ENCODE measurements at places on chromosomes 6 and 20.
A peak's percentile ranks its signal among the peaks of the same experiment; 100 is the strongest.

GRCh38 chr6:44257753-44258324 lies 511 bp upstream of the SLC35B2 start:
- no peak for DNase-seq

GRCh38 chr20:63134201-63134612 lies 81.7 kb downstream of the YTHDF1 start:
- no peak for DNase-seq

GRCh38 chr20:9246731-9247130 lies 177.8 kb downstream of the PLCB4 start:
- DNase-seq = no peak

- DNase-seq = no peak
Observed at GRCh38 chr6:167791780-167792478, 34.8 kb upstream of the AFDN start.

- DNase-seq = no peak
Observed at GRCh38 chr20:14148042-14148441, 152.7 kb downstream of the MACROD2 start.

DNA sequence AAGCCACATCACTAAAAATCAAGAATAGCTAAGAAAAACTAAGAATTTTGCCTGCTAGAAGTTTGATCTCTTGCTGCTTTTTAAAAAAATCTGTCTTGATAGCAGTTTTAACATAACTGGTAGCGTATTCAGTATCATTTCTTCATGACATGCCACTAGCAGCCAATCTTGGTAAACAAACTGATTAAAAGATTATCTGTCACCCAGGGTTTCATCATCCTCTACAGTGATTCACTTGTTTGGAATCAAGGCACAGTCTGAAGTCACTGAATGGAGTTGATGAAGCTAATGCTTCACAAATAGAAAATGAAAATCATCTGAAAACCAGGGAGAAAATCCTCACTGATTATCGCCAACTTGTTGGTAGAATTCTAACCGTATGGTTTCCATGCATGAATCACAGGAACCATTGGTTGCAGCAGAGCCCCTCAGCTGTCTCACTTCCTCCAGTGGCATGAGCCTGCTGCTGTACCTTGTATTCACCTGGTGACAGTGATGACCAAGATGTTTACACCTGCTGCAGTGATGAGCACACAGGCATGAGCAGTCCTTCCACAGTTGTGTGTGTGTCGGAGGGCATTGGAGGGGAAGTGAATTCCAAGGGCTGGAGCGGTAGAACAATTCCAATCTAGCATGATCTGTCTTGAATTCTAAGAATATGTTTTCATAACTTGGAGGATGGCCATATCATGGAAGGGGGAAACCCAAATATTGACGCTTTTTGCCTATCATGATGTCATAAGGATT lies 275.0 kb downstream of the KHDC1L start:
- peak; percentile 64 for DNase-seq

DNA sequence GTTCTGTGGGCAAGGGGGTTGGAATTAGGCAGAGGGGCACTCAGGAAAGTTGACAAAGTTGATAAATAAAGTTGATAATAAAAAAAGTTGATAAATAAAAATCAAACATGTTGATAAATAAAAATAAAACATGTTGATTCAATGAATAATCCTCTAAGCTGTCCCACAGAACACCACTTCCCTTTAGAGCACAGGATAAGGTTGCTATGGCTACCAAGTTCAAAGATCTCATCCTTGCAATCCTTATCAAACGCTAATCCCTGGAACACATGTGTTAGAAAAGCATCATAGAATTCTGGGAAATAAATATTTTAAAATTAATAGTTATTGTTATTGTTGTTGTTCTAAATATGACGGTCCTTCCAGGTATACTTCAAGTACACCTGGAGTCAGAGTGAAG lies 33.9 kb downstream of the MBOAT1 start:
- no peak for DNase-seq

DNA sequence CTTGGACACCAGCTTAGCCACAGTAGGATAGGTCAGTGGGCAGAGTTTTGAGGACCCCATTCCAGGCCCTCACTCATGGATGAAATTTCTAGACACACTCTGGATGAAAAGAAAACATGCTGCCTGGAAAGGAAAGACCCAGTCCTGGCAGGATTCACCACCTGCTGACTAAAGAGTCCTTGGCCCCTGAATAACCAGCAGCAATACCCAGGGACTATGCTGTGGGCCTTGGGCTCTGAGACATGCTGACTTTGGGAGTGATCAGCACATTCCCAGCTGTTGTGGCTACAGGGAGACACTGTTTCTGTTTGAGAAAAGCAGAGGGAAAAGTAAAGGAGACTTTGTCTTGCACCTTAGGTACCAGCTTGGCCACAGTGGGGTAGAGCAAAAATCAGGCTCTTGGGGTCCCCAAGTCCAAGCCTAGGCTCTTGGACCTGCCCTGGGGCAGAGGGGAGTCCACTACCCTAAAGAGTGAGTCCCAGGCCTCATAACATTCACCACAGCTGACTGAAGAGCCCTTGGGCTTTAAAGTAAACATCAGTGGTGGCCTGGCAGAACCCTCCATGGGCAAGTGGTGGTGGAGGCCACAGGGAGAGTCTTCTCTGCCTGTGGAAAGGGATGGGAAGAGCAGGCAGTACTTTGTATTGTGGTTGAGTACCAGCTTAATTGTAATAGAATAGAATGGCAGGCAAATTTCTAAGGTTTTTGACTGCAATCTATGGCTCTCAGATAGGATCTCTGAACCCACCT lies 516.8 kb downstream of the BCKDHB start:
- no peak for DNase-seq

DNA sequence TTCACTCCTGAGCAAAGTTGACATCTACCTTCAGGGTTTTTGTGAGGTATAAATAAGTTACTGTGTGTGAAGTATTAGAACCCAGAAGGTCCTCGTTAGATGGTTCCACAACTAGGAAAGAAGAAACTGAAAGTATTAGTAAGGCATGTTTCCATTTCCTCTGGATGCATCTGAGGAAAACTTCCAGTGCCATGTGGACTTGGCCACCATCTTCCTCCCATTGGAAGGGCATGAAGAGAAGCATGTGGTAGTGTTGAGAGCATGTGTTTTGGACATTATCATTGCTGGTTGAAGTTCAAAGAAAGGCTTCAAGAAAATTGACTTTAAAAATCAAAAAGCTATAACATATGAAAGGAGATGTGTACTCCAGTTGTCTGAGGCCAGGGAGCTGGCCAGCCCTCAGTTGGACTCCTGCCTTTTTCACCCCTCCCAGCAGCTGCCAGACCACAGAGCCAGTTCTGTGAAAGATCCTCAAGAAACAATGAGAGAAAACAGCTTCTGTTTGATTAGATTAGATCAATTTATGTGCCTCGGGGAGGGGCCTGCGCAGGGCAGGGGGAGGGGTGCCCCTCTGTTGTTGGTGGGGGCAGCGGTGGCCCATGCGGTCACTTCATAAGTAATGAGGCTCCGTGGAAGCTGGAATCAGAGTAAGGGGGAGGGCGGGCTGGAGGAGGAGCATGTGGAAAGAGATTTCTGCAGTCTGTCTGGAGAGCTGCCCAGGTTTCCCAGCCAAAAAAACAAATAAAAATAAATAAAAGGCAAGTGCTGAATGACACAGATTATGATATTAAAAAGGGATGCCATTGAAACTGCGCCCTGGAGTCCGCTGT lies 154.0 kb downstream of the JARID2 start:
- DNase-seq = no peak

GRCh38 chr20:44109951-44110361 lies 77.0 kb downstream of the JPH2 start:
- DNase-seq = no peak

DNA sequence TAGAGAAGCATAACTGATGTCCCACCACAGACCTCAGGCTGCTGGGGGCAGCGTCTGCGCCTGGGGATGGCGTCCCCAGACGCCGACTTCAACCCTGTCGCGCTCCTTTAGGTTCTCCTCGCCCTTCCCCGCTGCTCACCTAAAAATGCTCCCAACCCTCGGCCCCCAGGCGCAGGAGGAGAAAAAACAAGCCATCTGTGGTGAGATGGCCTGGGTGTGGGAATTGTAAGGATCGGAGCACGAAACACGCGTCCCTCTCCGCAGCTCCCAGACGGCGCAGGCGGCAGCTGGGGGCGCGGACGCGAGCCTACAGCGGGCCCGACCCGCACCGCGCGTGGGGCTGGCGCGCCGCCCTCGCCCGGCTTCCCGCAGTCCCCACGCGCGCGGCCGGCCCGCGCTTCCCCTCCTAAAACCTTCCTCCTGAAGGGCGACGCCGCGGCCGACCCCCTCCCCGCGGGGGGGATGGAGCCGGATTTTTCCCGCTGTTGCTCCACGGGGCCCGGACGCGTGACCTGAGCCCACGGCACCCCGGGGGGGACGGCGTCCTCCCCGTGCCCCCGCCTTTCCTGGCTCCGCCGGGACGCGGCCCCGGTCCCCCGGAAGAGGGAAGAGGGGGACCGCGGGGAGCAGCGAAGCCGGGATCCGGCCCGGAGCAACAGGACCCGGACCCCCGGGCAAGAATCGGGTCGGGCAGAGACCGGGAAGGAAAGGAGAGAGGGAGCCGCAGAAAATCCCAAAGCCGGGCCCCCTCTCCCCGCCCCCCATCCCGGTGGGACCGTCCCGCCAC lies 611 bp downstream of the EPB41L2 start:
- no peak for DNase-seq

- DNase-seq = no peak
Observed at GRCh38 chr6:135382182-135382628, 115.3 kb downstream of the AHI1 start.

DNA sequence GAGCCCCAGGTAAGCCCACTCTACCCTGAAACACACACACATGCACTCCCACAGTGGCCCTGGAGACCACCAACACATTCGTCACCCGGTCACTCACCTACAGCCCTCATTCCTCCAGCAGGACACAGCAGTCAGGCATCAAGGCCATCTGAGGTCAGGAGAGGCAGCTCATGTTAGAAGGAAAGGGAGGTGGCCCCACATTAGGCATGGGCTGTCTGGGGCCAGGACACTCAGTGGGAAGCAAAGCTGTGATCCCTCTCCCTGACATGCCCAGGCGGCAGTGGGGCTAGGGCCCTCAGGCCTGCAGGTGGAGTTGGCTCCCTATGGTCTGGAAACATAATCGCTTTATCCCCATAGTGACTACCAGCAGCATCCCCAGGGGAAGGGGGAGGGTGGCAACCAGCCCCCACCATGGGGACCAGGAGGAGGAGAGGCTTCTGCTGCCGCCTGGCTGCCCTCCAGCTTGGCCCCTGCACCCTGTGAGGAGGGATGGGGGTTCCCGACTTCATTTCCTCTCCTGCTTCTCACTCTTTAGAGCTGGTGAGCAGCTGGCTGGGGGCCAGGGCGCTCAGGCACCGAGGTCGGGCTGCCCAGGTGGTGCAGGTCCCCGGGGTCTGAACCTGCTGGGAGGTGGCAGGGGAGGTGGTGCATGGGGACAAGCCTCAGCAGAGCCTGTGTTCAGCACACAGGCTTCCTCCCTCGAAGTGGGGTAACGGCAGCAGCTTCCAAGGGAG lies 76.6 kb upstream of the CST7 start:
- DNase-seq = no peak

DNA sequence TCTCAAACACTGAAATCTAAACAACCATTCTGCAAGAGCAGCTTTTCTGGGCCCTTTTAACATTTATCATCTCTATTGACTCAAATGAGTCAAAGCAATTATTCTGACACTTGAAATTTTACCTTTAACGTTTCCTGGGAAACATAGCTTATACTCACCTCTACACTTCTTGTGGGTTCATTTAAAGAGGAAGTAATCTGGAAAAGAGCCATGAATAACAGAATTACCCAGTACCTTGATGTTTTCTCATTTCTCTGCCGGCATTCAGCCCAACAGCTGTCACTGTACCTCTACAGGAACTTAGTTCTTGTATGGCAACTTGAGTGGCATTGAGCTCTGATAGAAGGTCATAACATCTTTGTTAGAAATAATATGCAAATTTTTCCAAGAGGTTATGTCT lies 272.2 kb downstream of the KCNQ5 start:
- DNase-seq = no peak

DNA sequence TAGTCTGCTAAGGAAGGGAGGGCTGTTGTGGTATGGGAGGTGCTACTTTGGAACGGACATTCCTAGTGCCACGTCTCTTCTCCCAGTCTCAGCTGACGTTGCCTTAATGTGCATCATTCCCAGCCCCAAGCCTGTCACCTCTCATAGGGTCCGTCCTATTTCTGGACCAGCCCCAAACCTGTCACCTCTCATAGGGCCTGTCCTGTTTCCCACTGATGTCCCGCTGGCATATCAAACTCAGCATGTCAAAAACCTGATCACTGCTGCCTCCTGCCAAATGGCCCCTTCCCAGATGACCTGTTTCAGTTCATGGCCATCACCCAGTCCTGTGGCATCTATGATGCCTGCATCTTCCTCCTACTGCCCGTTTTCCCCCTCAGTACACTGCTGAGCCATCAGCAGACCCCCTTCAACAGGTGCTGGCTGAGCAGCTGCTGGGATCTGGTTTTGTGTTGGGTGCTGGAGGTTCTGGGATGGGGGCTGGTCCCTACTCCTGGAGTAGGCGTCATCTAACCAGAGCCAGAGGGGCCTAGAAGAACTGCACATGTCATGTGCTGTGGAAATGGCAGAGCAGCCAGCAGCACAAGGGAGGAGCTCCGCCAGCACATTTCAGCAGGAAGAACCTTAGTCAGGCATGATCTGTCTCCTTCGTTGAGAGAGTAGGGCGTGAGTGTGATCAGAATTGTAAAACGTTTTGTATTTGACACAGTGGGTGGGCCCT lies 3.3 kb downstream of the ENTPD6 start:
- no peak for DNase-seq

DNA sequence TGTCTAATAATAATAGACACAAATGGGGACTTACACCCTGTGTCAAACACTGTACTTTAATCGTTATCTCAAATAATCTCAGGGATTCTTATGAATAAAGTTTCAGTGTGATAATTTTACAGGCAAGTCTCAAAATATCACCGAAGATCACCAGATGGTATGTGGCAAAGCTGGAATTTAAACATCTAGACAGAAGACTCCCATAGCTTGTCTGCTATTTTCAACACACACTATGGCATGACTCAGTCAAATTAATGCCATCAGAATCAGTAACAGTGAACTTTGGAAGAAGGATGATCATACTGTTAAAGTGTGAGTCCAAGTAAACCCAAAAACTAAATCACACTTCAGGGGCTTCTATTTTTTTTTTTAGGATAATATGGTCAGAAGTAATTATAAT lies 867.6 kb upstream of the FLRT3 start:
- DNase-seq = no peak

- DNase-seq = no peak
Observed at GRCh38 chr6:159739341-159739740, 12.0 kb downstream of the WTAP start.

- DNase-seq = no peak
Observed at GRCh38 chr6:152112491-152113261, 305.2 kb downstream of the ESR1 start.

DNA sequence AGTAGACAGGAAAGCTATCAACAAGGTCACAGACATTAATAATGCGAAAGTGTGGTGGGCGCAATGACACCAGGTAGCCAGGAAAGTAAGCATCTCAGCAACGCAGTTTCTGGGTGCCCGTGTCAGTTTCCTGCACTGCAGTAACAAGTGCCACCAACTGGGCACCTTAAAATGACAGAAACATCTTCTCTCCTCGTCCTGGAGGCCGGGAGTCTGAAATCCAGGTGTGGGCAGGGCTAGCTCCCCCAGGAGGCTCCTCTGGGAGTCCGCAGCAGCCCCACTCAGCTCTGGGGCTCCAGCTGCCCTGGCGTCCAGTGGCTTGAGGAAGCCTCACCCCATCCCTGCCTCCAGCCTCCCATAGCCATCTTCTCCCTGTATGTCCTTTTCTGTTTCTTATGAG lies 387.2 kb downstream of the TAF4 start:
- no peak for DNase-seq
